ENCODE measurements at places on chromosomes 5 and 9. TPM values are rescaled to one million over a fixed set of nuclear protein-coding genes. Genes with fewer than 3 reads are reported as not detected.
A peak's percentile ranks its signal among the peaks of the same experiment; 100 is the strongest.

Gene DAPK1
- total RNA-seq = 17.7 TPM

DNA sequence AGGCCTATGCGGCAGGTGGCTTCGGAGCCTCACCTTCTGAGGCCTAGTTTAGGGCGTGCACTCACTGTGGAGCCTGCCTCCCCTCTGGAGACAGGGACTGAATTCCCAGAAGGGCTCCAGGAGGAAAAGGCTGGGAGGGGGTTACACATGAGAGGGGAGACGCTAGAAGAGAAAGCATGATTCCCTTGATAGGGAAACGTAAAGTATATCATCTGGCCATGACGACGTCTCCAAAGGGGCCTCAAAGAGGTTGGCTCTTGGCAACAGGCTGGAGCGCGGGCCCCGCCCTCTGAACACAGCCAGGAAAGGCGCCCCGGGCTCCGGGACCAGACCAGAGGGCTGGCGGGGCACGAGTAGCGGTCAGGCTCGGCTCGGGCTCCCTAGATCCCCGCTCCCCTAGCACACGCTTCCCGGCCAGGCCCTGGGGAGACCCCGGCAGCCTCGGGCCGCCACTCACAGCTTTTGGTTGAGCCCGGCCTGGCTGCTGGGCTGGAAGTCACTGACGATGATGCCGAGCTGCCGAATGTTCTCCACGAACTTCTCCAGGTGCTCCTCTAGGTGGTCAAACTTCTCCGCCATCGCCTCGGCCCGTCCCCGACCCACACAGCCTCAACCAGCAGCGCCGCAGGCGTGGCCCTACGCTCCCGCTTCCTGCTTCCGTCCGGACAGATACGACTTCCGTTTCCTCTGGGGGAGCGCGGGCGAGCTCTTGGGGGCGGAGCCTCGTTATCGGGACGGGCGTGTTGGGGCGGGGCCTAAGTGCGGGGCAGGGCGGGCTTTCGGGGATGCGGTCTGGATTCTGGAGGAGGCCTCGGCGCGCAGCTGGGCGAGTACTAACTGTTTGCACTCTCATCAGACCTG, at the start of gene MED10:
Gene MED10, minus strand, starts transcription at position 643 of the 861 bp plus-strand sequence. Its CDS starts 64 bp downstream, at position 579.
- peak; percentile 92 for DNase-seq

Gene C9orf152
- total RNA-seq = not detected

GRCh38 chr9:14702200-14702720, 9.0 kb upstream of the ZDHHC21 start:
- DNase-seq = no peak

- DNase-seq = no peak
Observed at GRCh38 chr9:18007621-18008020, 428.8 kb downstream of the SH3GL2 start.

DNA sequence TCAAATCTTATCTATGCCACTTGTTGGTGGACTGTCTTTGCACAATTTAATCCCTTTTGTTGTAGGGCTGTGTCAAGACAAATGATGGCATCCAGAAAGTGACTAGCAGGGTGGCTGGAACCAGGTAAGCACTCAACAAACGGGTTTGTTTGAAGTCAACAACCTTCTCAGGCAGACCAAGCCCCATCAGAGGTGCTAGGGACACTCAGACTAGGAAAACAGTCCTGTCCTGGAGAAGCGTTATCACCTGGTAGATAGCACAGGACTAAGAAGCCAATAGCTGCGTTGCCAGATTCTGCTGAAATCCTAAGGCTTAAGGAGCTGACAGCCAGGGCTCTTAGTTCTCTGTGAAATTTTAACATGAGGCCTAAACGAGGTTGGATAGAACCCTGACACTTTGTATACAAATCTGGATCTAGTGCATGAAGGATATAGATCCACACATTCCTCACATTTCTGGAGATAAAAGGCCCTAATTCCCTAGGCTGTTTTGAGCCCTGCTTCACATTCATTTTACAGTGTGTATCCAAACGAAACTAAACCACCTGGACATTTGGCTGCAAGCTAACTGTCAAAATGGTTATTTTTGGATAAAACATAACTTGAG, 179.8 kb downstream of the DCP2 start:
- DNase-seq = no peak

Measured in A172 (cell line).